Cardiac septum (tissue), 1 donor: ENCODE measurements at places on chromosomes 3 and 15. TPM values are rescaled to one million over a fixed set of nuclear protein-coding genes. Genes with fewer than 3 reads are reported as not detected.

DNA sequence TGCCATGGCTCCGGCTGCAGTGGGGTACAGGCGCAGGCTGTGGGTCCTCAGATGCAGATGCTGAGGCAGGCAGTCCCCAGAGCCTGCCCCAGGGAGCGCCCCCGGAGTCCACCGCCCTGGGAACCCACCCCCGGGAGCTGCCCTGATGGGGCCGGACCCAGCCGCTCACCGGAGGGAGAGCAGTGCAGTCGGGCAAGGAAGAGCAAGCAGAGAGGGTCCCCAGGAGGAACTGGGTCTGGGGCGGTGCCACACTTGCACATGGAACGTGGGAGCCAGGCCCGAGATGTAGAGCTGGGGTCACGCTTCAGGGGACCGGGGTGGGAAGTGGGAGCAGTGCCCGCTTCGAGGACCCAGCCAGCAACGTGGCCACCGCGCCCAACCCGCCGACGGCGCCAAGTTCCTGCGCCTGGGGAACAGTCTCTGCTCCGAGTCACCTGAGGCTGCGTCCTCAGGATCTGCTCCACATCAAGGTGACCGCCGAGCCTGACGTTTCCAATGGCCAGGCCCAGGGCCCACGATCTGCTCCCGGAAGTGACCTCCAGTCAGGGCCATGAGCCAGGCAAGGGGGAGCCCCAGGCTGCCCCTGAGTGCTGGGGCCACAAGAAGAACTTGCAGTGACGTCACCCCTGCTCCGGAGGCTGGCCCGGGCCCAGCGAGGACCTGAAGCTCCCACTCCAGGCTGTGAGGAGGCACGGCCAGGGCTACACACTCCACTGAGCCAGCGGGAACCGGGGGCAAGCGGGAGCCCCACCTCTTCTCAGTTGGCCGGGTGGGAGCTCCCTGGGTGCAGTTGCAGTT is 27.0 kb upstream of the TFG start:
- peak; percentile 78 for DNase-seq

- no peak for DNase-seq
Observed at GRCh38 chr3:11819146-11819689, 27.5 kb downstream of the TAMM41 start.

DNA sequence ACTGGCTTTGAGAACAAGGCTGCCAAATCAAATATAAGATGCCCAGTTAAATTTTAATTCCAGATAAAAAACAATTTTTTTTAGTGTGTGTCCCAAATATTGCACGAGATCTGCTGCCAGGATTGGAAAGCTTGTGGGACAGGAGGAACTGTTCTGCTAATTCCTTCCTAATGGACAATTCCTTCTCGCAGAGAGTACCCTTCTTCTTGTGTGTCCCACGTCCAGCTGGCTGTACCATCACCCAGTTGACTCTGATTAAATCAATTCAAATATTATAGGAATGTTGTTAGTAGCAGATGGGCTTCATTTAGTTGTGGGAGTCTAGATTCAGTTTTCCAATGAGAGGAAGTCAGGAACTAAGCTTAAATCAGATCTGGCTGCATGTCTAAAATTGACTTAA is 347.9 kb upstream of the ATP10A start:
- no peak for DNase-seq

- no peak for DNase-seq
Observed at GRCh38 chr3:127769284-127770081, 52.8 kb downstream of the MGLL start.

- no peak for DNase-seq
Observed at GRCh38 chr15:47332481-47332880, 384.8 kb upstream of the SEMA6D start.

The MCF2L2 gene
- 1.1 TPM for total RNA-seq

The WDR93 gene
- not detected for total RNA-seq

The EID1 gene
- 201 TPM for total RNA-seq
